Lower leg skin (tissue), 4 donors: ENCODE measurements at places on chromosomes 1 and 21. TPM values are rescaled to one million over a fixed set of nuclear protein-coding genes. Genes with fewer than 3 reads are reported as not detected.

RGS16 gene
- not detected for total RNA-seq

AVPR1B gene
- total RNA-seq, result not detected

SV2A gene
- 0.38 TPM for total RNA-seq

BGLAP gene
- 3.4 TPM for total RNA-seq

CELA2B gene
- total RNA-seq, result not detected

LRRC53 gene
- not detected for total RNA-seq

GPR37L1 gene
- total RNA-seq, result 0.02 TPM

SMCP gene
- not detected for total RNA-seq

RGS18 gene
- total RNA-seq, result 0.84 TPM

TRABD2B gene
- total RNA-seq, result 0.63 TPM

GUCA2A gene
- not detected for total RNA-seq

MPZ gene
- total RNA-seq, result 8.7 TPM

TMCC2 gene
- 2.2 TPM for total RNA-seq

FAM110D gene
- total RNA-seq, result 9.1 TPM

TBX19 gene
- total RNA-seq, result 3.1 TPM

SLFNL1 gene
- total RNA-seq, result not detected

IPO9 gene
- total RNA-seq, result 16.3 TPM

USP24 gene
- total RNA-seq, result 27.3 TPM

SLAMF9 gene
- total RNA-seq, result not detected

ACTL8 gene
- total RNA-seq, result not detected

TFF3 gene
- 3.6 TPM for total RNA-seq
